Psoas muscle (tissue), 8 donors: ENCODE measurements at places on chromosomes 4 and X.

GRCh38 chr4:81199831-81200230, 15.2 kb downstream of the PRKG2 start:
- no peak for DNase-seq

GRCh38 chrX:74931214-74931613, 6.0 kb upstream of the NEXMIF start:
- DNase-seq, result no peak

GRCh38 chrX:5549512-5549911, 679.2 kb downstream of the NLGN4X start:
- DNase-seq, result no peak

DNA sequence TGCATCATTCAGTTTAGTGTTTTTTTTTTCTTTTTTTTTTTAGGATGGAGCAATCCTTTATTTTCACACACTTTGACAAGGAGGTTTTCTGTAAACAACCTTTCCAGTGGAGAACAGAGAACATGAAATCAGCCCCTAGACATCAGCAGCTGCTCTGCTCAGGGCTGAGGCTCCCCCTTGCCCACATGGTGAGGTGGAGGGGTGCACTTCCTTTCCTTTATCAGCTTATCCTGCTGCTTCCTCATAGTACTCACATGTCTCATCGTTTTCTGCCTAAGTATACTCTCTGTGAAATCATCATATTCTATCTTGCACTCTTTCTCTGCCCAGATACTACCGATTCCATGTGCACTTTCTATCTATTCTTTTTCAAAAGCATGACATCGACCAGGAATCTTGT, 47.6 kb upstream of the PRSS12 start:
- DNase-seq, result no peak

- DNase-seq, result no peak
These were observed 92.6 kb downstream of the TSPAN5 start for GRCh38 chr4:98565681-98566301.

GRCh38 chrX:43448688-43449087, 207.4 kb upstream of the MAOA start:
- DNase-seq, result no peak
